ENCODE measurements at places on chromosomes 5 and 9. TPM values are rescaled to one million over a fixed set of nuclear protein-coding genes. Genes with fewer than 3 reads are reported as not detected.

DNA sequence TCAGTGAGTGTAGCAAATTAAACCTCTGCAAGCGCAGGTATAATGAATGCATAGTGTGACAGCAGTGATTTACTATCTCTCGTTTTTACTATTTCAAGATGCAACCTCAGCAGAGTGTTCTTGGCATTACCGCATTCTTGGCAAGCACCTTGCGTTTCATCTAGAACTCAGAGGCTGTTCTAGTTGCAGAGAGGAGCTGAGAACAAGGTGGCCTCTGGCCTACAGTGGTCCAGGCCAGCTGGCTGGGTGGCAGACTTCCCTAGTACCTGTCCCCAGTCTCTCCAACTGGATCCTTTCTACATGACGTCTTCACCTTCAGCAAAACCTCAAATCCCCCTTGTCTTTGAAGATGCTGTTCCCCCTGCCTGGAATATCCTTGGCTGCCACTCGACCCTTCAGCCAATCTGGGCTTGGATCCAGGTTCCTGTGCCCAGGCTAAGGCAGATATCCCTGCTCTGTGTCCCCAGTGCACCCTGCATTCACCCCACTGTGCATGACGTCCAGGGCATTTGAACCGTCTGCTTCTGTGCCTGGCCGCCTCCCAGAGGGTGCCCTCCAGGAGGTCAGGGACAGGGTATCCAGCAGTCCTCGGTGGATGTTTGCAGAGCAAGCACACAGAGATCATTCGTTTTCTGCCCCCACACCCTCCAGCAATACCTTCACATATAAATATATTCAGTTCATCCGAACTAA lies 120.4 kb upstream of the CPEB4 start:
- peak; percentile 59 for DNase-seq

GRCh38 chr5:154179846-154180710 lies 10.5 kb upstream of the GALNT10 start:
- no peak for DNase-seq

DNA sequence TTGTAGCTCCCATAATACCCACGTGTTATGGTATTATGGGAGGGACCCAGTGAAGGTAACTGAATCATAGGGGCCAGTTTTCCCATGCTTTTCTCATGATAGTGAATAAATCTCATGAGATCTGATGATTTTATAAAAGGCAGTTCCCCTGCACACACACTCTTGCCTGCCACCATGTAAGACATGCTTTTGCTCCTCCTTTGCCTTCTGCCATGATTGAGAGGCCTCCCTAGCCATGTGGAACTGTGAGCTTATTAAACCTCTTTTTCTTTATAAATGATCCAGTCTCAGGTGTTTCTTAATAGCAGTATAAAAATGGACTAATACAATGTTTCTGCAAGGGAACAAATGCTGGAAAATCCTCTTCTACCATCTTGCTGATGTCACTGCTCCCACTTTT lies 10.1 kb upstream of the HSDL2 start:
- no peak for DNase-seq

DNA sequence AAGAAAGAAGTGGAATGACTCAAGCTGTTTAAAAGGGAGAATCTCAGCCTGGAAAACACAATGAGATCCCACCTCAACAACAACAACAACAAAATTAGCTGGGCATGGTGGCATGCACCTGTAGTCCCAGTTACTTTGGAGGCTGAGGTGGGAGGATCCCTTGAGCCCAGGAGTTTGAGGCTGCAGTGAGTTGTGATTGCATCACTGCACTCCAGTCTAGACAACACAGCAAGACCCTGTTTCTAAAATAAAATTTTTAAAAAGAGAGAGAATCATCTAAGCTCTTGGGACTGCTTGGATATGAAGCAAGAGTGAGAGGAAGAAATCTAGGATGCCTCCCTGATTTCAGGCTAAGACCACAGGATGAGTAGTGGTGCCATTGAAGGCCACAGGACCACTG lies 47.4 kb upstream of the KIF2A start:
- DNase-seq: no peak

GRCh38 chr5:172194985-172195774 lies 1.2 kb downstream of the EFCAB9 start:
- no peak for DNase-seq

DNA sequence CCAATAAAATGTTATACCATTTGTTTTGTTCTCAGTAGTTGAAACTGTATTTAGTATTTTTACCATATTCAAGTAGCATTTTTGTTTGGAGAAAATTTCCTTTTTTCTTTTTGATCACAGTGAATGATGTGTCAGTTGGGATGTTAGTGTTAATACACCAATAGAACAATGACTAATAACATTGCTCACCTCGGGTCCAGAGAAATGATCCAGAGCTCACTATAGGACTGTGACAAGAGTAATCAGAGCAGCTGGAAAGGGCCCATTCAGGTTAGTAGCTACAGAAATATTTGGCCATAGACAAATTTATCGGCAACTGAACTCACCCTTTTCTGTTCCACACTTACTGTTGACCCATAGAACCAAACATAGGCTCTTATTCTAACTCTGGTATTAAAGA lies 989.2 kb downstream of the TLE4 start:
- DNase-seq: no peak

Gene ENHO
- 0.24 TPM for total RNA-seq

Gene ACTBL2
- total RNA-seq: not detected

- DNase-seq: no peak
These were observed 7.6 kb upstream of the PRUNE2 start for GRCh38 chr9:76913467-76913866.

DNA sequence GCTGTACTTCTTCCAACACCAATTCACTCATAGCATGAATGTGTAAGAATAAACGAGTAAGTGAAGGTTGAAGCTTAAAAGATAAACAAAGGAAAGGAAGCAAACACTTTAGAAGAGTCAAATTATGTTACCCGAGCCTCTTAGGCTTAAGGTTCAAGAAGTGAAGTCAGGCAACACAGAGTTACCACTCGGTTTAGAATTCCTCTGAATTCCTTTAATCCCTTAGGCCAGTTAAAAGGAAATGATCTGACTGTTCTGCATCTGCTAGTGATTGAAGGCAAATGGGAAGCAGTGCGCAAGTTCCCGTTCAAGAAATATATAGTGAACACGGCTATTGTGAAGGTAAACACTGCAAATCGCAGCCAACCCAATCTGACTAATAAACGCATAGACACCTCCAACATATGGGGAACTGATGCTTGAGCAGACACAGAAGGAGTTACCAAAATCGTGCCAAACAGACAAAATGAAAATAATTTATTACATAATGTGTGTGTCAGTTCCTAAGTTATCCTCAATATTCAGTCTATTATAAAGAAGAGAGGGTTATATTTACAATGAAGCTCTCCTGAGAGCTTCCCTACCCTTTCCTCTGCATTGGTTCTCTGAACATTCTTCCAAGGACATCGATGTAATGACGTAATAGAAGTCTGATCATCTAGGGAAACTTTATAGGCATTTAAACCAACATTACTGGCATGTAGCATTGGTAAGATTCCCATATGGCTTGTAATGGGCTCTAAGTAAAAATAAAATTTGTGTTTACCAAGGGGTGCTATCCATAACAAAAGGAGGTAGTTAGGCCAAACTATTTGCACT lies 837.1 kb upstream of the ZNF608 start:
- no peak for DNase-seq

Gene SLC25A2
- 1.00 TPM for total RNA-seq

- DNase-seq: no peak
These were observed 103.5 kb upstream of the ARRDC3 start for GRCh38 chr5:91486638-91487037.

DNA sequence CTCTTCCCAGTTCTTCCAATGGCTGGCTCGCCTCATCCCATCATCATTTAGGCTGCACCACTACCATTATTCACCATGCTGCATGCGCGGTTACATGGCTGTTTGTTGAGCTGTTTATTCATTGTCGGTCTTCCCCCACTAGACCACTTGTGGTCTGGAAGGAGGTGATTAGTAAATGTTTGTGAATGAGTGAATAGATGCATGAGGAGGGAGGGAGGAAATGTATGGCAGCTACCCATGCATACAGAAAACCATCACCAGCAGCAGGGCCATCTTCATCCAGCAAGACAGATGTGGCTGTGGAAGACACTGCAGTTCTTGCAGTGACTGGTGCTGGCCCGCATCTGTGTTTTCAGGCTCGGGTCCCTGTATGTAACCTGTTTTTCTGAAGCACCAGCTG lies 113.3 kb upstream of the SAP30L start:
- no peak for DNase-seq

All from posterior vena cava (tissue), 2 donors.